ENCODE measurements at places on chromosomes 3 and 15. TPM values are rescaled to one million over a fixed set of nuclear protein-coding genes. Genes with fewer than 3 reads are reported as not detected.

The CHRD gene
- total RNA-seq: 2.7 TPM

- DNase-seq: no peak
Observed at GRCh38 chr3:132083583-132084279, 48.9 kb upstream of the CPNE4 start.

GRCh38 chr3:16372362-16373292, 107.6 kb downstream of the OXNAD1 start:
- no peak for DNase-seq

- DNase-seq: no peak
Observed at GRCh38 chr15:100922192-100923040, 3.3 kb downstream of the LRRK1 start.

DNA sequence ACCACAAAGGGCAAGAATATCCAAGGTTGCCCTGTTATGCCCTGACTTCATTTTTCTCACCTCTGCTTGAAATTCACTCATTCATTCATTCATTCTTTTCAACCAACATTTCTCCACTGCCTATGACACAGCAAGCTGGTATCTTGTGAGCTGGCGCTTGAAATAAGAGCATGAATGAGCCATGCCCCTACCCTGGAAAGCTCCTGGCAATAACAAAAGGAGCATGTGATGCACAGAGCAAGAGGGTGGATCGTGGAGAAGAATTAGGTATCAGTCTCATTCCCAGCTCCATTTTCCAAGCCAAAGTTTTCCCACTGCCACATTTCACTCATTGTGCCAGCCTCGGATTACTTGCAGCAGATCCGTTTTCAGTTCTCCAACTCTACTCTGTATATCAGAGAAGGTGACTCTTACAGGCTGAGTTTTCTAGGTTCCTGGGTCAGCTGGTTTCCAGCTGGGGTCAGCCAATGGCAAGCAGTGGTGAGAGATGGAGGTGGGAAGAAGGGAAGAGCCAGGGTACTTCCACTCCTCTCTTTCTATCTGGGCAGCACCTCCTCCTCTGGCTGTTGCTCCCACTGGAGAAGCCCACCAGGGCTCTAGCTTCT, 144.8 kb downstream of the SUCLG2 start:
- DNase-seq: no peak

GRCh38 chr3:58848826-58849225, 182.3 kb upstream of the FAM3D start:
- DNase-seq: no peak

GRCh38 chr3:33883951-33884561, 85.6 kb downstream of the PDCD6IP start:
- DNase-seq: no peak

DNA sequence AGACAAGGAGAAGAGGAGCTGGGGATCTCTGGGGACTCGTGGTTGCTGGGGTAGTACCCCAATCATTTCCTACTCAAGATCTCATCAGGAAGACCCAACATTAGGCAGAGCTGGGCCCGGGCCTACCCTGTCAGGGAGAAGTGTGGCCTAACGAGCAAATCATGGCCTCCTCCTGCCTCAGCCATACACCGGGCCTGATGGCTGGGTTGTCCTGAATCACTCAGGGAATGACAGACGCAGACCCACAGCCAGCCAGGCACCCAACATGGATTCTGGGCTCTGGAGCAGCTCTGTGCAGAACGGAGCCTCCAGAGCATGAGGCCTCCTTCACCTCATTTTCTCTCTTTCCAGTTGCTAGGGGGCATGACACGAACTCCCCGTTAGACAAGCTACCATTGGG, 19.7 kb downstream of the ITGA11 start:
- DNase-seq: peak; percentile 56

GRCh38 chr3:141237701-141238521, 6.3 kb downstream of the PXYLP1 start:
- peak; percentile 49 for DNase-seq

GRCh38 chr15:63718590-63719035, 115.1 kb downstream of the HERC1 start:
- DNase-seq: no peak
